ENCODE measurements at places on chromosomes 1 and 21.

- no peak for DNase-seq
Observed at GRCh38 chr1:109379422-109379821, 18.3 kb downstream of the SORT1 start.

- no peak for DNase-seq
Observed at GRCh38 chr1:110752941-110753725, 78.4 kb upstream of the KCNA3 start.

DNA sequence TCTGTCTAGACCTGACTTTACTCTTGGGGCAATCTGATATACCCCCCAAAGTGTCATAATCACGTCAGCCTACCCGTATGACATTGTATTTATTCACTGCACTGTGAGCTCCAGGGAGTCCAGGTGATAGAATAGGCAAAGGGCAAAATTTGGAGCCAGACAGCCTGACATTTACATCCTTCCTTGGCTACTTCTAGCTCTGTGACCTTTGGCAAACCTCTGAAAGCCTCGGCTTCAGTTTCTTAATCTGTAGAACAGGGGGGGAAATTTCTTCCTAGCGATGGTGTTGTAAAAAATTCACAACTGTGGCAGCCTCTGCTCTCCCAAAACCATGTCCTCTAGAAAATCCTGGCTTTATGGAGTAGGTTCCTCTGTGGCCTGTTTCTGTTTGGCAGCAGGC, 240.9 kb downstream of the KIF26B start:
- no peak for DNase-seq

DNA sequence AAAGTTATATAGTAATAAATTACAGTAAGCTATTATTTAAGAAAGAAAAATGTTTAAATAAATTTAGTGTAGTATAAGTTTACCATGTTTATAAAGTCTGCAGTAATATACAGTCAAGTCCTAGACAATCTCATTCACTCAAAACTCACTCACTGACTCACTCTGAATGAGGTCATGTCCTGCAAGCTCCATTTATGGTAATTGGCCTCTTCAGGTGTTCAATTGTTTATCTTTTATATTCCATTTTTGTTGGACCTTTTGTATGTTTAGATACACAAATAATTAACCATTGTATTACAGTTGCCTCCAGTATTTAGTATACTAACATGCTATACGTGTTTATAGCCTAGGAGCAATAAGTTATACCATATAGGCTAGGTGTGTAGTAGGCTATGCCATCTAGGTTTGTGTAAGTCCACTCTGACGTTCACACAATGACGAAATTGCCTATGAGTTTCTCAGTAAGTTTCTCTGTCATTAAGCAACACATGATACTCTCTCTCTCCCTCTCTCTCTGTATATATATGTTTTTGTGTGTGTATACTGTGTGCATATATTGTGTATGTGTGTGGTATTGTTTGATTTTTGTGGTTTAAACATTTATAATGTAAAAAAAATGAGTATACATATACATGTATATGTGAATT, 161.2 kb downstream of the NCAM2 start:
- DNase-seq = no peak

DNA sequence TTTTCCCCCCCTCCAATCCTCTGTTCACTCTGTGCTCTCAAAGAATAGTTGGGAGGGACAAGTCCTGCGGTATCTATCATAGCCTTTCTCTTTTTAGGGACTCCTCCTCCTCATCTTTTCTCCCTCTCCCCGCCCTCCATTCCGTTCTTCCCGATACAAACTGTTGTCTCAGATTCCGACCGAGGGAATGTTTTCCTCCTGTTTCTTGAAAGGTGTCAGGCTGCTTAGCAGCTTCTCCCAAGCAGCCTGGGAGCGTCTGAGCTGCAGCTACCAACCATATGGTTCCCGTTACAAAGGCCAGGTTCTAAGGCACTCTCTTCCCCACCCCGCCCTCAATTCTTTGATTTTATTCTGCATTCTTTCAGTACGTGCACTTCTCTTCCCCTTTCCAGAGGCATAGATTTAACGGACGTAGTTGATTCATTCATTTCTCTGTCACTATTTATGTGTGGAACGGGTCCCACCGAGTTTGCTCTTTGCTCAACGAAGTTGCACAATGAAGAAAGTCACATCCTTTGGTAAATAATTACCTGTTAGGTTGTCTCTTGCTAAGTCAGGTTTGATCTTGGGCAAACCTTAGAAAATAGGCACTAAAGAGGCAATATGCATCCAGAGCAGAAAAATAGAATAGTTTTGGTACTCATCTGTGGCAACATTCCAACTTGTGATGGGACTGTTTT, 2.8 kb downstream of the ADGRL2 start:
- DNase-seq = no peak

- DNase-seq = no peak
Observed at GRCh38 chr1:116413414-116413813, 40.4 kb downstream of the ATP1A1 start.

- no peak for DNase-seq
Observed at GRCh38 chr1:161180639-161181038, 3.3 kb upstream of the B4GALT3 start.

- no peak for DNase-seq
Observed at GRCh38 chr1:93275634-93276295, 69.9 kb upstream of the DR1 start.

GRCh38 chr1:27526569-27527222, 36.7 kb upstream of the WASF2 start:
- peak; percentile 46 for DNase-seq

DNA sequence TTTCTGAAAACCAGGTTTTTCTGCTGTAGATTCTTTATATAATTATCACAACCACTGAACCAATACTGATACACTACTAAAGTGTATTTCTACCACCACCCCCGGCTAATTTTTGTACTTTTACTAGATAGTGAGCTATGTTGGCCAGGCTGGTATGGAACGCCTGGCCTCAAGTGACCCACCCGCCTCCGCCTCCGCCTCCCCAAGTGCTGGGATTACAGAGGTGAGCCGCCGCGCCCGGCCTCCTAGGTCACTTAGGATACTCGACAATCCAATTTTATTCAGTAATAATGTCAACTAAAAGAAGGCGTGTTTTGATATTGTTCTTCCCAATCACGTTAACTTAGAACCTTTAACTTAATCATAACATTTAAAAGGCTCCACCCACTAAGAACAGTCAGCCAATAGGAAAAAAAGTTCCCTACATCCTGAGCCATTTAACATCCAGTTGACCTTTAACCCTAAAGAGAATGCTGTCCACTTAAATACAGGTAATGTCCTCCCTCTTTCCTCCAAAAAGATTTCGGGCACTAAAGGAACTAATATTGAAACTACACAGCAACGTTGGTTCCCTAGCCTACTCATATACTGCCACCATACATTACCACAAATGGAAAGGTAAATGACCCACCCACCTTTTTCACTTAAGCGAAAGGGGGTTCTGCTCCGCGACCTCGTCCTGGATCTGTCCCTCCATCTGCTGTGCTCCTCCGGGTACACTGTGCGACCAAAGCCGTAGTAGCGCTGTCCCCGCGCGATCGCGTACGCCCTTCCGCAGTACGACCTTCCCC, 1.2 kb downstream of the RSRP1 start:
- no peak for DNase-seq

DNA sequence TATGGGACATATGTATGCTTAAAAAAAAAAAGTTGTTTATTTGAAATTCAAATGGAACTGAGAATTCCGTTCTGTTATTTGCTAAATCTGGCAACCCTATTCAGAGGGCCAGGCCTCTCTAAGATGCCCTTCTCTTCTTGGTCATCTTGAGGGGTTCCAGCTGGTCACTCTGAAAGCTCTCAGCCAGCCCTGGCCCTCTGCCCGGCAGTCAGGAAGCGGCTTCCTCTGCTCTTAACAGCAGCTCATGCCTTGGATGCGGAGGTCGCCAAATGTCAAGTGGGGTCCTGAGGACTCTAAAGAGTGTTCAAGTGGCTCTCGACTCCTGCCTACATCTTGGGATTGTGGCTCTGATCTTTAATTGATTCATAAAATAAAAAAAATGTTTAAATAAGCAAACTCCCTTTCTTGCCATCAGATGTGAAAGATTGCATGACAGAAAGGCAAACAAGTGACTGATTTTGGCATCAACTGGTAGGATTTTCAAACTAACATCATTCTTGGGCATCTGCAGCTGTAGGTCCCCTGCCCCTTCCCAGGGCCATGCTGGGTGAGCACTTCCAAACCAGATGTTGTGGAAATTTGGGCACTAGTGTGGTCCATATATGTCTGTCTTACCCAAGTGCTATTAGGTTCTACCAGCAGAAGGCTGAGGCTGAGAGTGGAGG, 130.8 kb downstream of the PRDM2 start:
- no peak for DNase-seq

DNA sequence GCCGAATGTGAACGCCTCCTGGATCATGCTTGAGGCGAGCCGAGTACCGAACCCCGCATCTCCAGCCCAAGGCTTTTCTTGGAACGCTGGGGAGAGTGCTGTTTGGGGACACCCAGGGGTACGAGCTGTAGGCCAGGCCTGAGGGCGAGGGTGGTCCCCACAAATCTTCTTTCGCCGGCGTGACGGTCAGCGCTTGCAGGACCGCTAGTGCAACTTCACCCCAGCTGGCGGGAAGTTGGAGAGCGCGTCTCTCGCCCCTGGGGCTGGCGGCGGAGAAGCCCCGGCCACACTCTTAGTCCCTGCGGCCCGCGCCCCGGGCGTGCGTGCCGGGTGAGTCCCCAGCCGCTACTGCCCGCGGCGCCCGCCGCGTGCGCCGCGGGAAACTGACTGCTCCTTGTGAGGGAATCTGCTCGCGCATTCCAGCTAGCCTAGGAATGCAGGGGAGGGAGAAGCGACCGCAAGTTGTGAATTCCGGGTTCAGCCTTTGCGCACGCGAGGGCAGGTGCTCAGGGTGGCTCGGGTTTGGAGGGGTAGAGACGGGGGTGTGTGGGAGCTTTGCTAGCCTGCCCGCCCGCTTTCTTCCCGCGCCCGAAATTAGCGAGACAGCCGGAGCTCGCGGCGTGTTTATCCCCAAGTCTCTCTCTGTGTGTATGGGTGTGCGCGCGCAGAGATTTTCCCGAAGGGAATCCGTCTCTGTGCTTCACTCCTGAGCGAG, 884 bp downstream of the LHX4 start:
- peak; percentile 52 for DNase-seq

- no peak for DNase-seq
Observed at GRCh38 chr21:34518301-34518700, 6.3 kb upstream of the KCNE1 start.

- DNase-seq = no peak
Observed at GRCh38 chr1:92536211-92536979, 49.7 kb upstream of the GFI1 start.

GRCh38 chr1:98661544-98662355, at the start of gene SNX7:
Gene SNX7, plus strand, starts transcription at chr1:98661721. Its CDS starts 11 bp downstream, at chr1:98661732.
- peak; percentile 38 for DNase-seq

GRCh38 chr1:207811920-207812720, 60.3 kb downstream of the CD46 start:
- no peak for DNase-seq

GRCh38 chr1:210620867-210621488, 292.3 kb downstream of the HHAT start:
- no peak for DNase-seq

DNA sequence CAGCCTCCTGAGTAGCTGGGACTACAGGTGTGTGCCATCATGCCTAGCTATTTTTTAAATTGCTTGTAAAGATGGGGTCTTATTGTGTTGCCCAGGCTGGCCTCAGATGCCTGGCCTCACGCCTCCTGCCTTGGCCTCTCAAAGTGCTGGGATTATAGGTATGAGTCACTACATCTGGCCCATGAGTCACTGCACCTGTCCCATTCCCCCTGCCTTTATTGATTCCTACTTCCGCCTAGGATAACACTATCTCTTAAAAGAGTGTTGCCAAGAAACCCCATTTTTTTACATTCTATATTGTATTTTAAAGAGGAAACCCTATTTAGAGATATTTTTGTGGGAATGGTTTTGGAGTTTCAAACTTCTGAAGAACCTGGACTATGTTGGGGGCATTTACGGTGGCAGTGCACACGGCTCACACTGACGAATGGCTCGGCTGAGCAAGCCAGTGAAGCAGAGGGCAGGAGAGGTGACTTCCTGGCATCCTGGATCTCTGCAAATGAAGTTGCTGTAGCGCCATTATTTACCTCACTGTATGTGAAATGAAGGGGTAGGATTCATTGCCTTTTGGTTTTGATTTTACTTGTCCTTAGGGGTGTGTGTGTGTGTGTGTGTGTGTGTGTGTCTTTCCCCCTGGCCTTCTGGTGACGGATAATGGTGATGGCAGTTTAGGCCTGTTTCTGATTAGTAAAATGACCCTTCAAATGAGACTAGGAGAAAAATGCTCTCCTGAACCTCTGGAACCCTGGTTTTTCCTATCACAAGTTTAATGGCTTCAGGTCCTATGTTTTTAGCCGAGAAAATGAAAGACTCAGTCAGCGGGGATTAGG, 22.5 kb downstream of the KIF26B start:
- DNase-seq = no peak

- DNase-seq = no peak
Observed at GRCh38 chr1:9444532-9444931, 94.7 kb upstream of the SLC25A33 start.

DNA sequence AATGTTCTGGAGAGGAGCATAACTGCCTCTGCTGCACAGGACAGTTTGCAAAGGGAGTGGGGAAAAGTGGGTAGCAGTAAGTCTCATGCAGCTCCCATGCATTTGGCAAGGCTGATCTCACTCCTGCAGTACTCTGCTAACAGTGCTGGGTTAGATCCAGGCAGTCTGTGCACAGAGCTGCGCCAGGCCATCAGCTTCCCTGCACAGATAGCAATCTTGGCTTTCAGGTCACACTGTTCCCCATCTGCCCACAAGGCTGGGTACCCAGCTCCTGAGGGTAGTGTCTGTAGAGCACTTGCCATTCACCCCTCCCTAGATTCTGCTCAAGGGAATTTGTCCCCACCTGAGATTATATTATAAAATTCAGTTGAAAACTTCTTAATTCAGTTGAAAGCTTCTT, 72.1 kb downstream of the SH3BGR start:
- no peak for DNase-seq

GRCh38 chr21:41928621-41929220, 25.1 kb downstream of the C2CD2 start:
- no peak for DNase-seq

- DNase-seq = no peak
Observed at GRCh38 chr1:57464756-57465155, 40.9 kb upstream of the DAB1 start.

DNA sequence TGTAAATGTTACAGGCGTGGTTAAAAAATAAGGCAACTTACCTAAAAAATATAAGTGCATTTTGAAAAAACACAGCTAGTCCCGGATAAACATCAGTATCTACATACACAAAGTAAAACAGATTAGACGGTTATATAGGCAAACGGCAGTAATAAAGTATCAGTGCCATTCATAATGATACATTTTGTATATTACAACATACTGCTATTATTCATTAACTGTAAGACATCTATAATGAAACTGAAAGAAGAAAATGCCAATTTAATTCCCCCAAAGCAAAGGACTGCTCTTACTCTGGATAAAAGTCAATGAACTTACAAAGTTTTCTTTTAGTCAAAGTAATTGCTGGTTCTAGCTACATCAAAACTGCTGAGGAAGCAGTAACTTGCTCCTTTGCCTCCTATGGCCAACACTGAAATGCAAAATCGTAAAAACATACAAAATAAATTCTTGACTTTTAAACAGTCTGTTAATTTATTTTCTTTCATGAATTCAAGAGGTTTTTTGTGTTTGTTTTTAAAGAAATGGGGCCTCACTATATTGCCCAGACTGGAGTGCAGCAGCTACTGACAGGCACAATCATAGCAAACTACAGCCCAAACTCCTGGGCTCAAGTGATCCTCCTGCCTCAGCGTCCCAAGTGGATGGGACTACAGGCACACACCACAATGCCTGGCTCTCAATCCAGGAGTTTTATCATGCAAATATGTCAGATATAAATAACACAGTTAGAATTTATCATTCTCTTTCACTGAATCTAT, 23.9 kb downstream of the TMEM50B start:
- no peak for DNase-seq

- DNase-seq = no peak
Observed at GRCh38 chr21:35070436-35070835, 21.3 kb upstream of the RUNX1 start.

All from activated T-cell treated with anti-CD3 and anti-CD28 coated beads, Interleukin-2, amount 50 U/mL, for 24 hours (primary cell).